Astrocyte (in vitro differentiated cells and primary cell): ENCODE measurements at places on chromosomes 3 and 15.

- DNase-seq = peak; percentile 91
Observed at GRCh38 chr3:141710888-141711616, 27.0 kb upstream of the RNF7 start.

GRCh38 chr15:81209635-81210034 lies 13.0 kb downstream of the IL16 start:
- DNase-seq = no peak

DNA sequence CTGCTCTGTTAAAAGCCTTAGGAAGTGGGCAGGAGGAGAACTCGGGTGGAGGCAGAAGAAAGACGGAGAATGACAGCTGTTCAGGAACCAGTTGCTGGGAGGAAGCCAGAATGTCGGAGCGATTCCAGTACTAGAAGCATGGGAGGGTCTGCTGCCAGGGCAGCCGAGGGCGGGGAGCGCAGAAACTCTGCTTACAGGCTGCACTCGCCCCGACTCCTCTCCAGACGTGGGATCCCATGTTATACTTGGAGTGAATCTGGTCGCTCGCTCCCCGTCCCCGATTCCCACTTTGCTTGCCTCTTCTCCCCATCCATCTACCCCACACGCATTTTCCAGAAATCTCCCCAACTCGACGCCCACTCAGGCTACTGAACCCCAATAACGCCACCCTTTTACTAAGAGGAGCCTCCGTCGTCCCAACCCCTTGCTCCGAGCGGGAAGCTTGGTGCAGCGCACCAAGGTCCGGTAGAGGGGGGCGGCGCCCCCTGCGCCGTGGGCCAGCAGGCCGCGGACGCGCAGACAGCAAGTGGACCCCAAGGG lies 665 bp downstream of the GATM start:
- no peak for DNase-seq

- DNase-seq = no peak
Observed at GRCh38 chr15:80989081-80989517, 520 bp downstream of the MESD start.

GRCh38 chr15:41039121-41039520 lies 77.0 kb downstream of the INO80 start:
- DNase-seq = no peak

GRCh38 chr3:132605374-132605792 lies 8.3 kb downstream of the ACKR4 start:
- DNase-seq = peak; percentile 59

DNA sequence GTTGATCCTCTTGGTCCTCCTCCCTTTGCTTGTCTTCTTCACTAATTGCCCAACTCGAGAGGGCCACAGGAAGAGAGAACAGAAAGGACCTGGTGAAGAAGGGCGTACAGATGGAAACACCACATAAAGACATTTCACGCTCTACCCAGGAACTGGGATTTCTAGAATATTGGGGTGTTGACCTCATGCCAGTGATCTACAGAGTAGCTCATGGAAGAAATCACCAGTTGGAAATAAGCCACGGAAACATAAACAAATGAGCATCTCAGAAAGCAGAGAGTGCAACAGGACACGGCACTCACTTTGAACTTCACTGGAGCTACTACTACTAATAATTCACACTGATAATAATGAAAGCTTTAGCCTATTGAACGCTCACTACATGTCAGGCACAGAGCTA lies 84.6 kb upstream of the ARHGEF3 start:
- DNase-seq = no peak

GRCh38 chr3:123511726-123512125 lies 62.8 kb upstream of the ADCY5 start:
- no peak for DNase-seq

DNA sequence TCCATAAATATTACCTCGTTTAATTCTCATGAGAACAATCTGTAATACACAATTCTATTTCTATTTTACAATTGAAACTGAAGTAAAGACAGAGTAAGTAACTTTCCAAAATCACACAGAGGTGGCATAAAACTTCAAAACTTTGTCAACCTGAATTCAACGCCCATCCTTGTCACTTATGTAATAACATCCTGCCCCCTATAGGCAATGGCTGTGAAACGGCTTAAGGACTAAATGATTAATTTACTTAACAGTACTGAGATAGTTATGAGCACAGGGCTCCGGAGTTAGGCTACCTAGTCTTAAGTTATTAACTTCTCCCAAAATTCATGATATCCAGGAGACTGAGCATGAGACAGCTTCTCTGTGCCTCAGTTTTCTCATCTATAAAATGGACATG lies 293.1 kb upstream of the CHRM5 start:
- peak; percentile 2 for DNase-seq

GRCh38 chr3:177646749-177647148 lies 449.5 kb upstream of the TBL1XR1 start:
- DNase-seq = no peak

DNA sequence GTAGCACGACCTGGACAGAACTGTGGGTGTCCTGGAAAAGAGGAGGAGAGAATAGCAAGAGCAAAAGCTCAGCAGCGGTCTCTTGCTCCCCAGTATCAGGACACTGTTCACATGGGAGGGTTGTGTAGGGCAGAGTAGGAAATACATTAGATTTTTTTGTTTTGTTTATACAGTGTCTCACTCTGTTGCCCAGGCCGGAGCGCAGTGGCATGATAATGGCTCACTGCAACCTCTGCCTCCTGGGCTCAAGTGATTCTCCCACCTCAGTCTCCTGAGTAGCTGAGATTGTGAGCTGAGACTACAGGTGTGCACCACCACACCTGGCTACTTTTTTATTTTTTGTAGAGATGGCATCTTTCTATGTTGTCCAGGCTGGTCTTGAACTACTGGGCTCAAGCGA lies 53.3 kb downstream of the FNDC3B start:
- DNase-seq = no peak

GRCh38 chr15:88303395-88303794 lies 46.9 kb upstream of the NTRK3 start:
- no peak for DNase-seq

GRCh38 chr3:190566043-190566933 lies 52.4 kb downstream of the IL1RAP start:
- peak; percentile 100 for DNase-seq

- no peak for DNase-seq
Observed at GRCh38 chr3:38957296-38957695, 94.4 kb downstream of the SCN11A start.

DNA sequence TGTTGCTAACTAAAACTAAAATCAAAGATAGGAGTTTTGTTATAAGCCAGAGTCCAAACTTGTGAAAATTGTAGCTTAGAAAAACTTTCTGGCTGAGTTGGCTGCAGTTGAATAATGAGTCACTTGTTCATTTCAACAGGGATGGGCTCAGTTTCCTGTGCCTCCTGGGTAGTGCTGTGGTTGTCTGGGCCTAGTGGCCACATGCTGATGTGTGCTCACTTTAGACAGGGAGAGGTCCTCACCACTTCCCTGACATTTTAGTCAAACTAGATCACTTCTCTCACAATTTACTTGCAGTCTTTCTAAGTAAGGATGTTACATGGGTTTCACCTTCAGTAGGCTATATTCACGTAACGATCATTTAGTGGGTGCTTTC lies 6.3 kb upstream of the UBE2Q2 start:
- DNase-seq = peak; percentile 84

GRCh38 chr3:173913974-173914421 lies 516.5 kb downstream of the NLGN1 start:
- DNase-seq = peak; percentile 62

DNA sequence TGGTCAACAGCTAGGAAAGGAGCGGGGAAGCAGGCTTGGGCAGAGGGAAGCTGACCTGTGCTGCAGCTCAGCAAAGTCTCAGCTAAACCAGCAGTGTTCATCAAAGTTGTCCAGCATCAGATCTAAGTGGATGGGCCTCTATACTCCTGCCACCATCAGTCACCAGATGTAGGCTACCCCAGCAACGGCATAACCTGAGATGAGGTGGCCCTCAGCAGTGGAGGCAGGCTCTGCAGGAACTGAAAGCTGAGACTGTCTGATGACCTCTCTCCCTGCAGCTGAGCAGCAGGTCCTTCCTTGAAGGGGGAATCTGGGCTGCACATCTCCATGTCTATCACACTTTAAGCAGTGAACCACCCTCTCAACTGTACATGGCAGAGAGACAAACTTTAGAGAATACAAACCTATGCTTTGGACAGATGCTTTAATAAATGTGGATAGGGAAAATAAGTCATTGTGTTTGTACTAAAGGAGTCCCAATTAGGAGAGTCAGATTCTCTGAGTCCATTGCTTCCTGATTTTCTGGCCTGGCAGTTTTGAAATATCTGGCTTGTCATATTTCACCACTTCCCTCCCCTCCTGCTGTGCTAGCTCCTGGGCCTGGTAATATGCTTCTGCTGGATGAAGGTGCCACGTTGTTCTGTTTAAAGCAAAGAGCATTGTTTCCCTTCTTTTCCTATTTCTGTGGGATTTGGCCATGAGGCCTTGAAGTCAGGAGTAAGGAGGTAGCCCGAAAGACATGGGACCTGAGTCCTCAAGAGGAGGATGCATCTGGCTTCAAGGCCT lies 11.1 kb upstream of the PSTPIP1 start:
- no peak for DNase-seq

DNA sequence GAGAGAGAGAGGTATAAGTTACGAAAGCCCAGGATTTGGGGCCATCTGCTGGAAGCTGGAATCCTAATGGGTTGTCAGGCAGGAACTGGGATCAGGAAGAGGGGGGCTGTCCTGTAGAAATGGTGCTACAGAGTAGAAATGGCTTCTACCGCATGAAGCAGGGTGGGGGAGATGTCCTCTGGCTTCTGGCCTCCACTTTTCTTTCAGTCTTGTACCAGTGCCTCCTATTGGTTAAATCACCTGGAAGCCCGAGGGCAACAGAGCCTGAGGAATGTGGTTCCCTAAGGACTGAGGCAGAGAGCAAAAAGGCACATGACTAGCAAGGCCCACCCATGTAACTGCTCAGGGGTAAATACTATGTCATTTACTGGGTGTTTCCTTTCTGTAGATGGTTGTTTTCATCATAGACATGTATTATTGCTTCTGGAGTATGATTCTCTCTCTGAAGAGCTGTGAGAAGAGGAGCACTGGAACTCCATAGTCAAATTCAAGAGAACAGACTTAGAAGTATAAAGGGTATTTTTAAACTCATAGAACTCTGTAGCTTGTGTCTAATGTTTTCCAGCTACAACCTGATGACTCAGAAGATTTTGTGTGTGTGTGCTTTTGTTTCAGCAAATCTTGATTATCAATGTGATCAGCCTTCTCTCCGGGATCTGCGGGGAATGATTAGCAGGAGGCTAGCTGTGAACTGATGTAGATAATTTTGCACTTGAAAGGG lies 20.2 kb upstream of the MITF start:
- DNase-seq = no peak

GRCh38 chr3:185205865-185206264 lies 48.0 kb downstream of the EHHADH start:
- DNase-seq = no peak

DNA sequence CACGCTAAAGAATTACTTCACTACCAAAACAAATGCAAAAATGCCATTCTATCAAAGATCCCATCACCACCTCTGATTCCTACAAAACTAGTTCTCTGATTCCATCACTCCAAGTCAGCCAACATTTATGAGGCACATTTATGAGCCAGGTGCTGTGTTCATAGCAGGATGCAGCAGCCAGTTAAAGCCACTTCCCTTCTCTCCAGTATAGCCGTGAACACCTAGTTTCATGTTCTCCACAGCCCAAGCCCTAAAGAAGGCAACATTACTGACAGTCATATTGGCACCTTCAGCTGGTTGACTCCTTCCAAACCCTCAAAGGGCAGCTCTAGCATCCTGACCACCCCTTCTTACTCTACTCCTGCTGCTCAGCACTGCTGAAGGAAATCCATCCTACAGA lies 36.4 kb downstream of the RYK start:
- DNase-seq = no peak

DNA sequence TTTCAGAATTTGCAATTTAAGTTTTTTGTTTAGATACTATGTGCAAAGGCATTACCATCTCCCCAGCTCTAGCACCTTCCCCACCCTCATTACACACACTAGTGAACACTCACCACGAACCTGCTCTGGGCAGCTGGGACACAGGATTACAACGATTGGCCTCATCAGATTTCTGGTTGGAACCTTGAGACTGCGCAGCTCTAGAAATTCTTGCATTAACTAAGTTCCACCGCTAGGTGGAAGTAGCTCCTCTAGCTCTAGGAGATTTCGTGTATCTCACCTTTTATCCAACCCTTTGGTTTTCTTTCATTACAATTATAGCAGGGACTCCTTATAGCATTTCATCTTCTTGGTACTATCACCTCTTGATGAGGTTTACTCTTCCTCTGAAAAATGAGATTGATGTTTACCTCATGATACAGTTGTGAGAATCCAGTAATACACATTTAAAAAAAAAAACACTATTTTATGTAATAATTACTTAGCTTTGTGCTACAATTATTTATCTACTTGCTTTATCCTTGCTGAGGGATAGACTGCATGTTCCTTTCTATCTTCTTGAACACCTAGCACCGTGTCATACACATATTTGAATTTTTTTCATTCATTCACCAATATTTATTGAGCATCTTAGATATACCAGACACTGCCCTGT lies 28.7 kb upstream of the PLOD2 start:
- DNase-seq = no peak

- no peak for DNase-seq
Observed at GRCh38 chr3:34421762-34422161, 623.3 kb downstream of the PDCD6IP start.
